Activated CD8-positive, alpha-beta T cell treated with anti-CD3 and anti-CD28 coated beads for 36 hours (primary cell): ENCODE measurements at places on chromosomes 4 and X. TPM values are rescaled to one million over a fixed set of nuclear protein-coding genes. Genes with fewer than 3 reads are reported as not detected.
A peak's percentile ranks its signal among the peaks of the same experiment; 100 is the strongest.

DNA sequence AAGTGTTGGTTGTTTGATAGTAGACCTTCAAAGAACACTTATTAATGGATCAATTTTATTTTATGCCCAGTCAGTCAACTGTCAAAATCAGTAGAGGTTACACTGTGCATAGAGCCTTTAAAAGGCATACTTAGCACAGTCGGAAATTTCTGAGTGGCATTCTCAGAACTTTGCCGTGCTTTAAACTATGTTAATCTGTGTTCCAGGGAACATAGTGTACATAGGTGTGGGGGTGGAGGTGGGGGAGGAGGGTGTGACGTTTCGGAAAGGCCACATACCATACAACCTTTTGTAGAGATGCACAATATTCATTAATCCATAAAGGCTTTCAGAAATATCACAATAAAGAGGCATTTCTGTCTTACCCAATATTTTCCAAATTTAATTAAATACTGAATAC lies 75.8 kb downstream of the RS1 start:
- no peaks in the 10 kb centered on the region for H3K4me1 ChIP-seq
- DNase-seq = no peak
- no peak overlapping the region for H3K27ac ChIP-seq
- H3K36me3 ChIP-seq = no peaks in the 10 kb centered on the region

OPHN1 gene
- 0.04 TPM for total RNA-seq

PASD1 gene
- not detected for total RNA-seq

GSTCD gene
- total RNA-seq = 16.2 TPM

SHOX gene
- not detected for total RNA-seq

DNA sequence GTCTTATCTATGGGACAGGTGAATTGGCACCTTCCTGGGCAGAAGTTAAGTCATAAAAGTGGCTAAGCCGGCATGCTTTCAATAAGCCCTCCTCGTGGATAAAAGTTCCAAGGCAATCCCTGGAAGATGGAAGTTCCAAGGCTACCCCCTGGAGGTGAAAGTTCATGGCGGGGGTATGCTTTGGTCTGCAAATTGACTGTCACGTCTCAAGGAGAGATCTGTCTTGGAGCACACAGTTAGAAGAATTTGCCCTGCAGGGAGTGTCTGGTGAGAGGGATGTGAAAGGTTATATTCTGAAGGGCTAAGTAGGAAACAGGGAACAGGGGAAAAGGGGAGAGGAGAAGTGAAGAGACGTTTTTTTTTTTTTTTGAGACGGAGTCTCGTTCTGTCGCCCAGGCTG lies 26.2 kb upstream of the GPR173 start:
- H3K4me1 ChIP-seq = no peaks in the 10 kb centered on the region
- no peaks in the 10 kb centered on the region for H3K36me3 ChIP-seq
- no peak overlapping the region for H3K27ac ChIP-seq
- H3K27me3 ChIP-seq = no peaks in the 10 kb centered on the region
- no peak overlapping the region for H3K4me3 ChIP-seq
- DNase-seq = no peak

DNA sequence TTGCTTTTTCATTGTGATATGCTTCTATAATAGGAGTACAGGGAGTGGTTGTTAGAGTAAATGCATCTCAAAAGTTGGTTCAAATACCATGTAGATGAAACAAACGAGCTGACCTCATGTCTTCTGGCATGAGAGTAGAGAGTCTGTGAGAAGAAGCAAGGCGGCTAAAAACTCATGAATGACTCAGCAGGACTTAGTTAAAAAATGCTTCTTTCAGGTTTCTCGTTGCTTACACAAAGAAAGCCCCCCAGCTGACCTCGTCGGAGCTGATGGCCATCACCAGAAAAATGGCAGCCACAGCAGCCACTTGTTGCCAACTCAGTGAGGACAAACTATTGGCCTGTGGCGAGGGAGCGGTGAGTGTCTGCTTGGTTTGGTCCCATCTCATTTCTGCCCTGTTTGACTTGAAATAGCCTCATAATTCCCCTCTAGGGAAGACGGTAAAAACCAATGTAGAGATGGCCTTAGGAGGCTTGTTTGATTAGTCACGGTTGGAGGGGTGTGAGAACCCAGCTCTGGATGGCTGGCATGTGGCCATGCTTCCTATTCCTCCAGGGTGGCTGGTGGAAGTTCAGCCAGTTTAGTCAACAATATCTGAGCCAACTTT lies 14.5 kb downstream of the AFP start:
- H3K36me3 ChIP-seq = no peaks in the 10 kb centered on the region
- peaks cover 6% of the 10 kb centered on the region for H3K27me3 ChIP-seq

DNA sequence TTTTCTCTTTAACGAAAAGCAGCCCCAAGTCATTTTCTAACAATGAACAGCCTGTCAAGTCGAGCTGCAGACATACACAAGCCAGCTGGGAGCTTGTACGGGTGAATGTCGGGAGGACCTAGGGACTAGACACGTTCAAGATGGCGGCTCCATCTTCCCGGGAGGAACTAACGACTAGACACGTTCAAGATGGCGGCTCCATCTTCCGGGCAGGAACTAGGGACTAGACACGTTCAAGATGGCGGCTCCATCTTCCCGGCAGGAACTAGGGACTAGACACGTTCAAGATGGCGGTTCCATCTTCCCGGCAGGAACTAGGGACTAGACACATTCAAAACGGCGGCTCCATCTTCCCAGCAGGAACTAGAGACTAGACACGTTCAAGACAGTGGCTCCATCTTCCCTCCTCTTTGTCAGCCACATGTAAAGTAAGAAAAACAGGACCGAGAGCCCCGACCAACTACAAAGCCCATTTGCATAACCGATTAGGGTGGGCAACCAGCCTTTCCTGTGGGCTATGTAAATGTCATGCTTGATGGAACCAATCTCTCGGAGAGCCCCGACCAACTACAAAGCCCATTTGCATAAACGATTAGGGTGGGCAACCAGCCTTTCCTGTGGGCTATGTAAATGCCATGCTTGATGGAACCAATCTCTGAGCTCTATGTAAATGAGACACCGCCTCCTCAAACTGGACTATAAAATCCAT lies 175.5 kb downstream of the DHRSX start:
- H3K27me3 ChIP-seq = no peaks in the 10 kb centered on the region
- H3K4me1 ChIP-seq = no peaks in the 10 kb centered on the region
- no peak overlapping the region for H3K27ac ChIP-seq

DNA sequence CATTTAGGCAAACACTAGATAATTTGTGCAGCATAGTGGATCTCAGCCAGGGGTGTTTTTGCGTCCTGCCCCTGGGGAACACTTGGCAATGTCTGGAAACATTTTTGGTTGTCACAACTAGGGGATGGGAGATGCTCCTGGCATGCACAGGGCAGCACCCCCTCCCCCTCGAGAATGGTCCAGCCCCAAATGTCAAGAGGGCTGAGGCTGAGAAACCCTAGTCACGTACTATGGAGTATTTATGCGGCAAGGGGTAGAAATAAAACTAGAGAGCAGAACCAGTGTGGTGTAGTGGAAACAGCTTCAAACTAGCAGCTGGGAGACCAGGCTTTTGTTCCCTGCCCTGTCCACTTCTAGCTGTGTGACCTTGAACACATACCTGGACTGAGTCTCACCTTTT lies 38.2 kb upstream of the CLCN4 start:
- DNase-seq = no peak
- peaks cover 11% of the 10 kb centered on the region for H3K36me3 ChIP-seq
- no peaks in the 10 kb centered on the region for H3K27me3 ChIP-seq
- peaks cover 48% of the 10 kb centered on the region for H3K4me1 ChIP-seq
- peak overlapping the region; percentile 59 for H3K27ac ChIP-seq

LRIT3 gene
- total RNA-seq = 0.16 TPM

SPARCL1 gene
- not detected for total RNA-seq

KCNE5 gene
- total RNA-seq = 0.29 TPM

DNA sequence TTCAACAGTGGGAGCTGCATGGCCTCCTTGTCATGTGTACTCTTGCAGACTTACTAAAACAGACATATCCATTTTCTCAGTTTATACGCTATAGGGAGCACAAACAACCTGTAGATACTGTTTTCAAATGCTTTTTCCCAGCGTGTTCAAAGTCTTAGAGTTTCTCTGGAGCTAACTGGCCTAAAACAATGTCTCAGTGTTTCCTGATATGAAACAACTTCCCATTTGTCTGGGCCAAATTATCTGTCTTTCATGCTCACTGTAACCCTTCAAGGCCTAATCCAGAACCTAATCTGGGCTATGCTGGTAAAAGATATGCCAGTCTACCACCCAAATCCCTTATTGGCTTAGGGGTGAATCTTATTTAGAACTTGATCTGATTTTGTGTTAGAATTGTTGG lies 38.8 kb downstream of the RAB40A start:
- DNase-seq = no peak
- no peaks in the 10 kb centered on the region for H3K4me1 ChIP-seq
- no peaks in the 10 kb centered on the region for H3K27me3 ChIP-seq
- no peak overlapping the region for H3K4me3 ChIP-seq
- no peak overlapping the region for H3K27ac ChIP-seq

DNA sequence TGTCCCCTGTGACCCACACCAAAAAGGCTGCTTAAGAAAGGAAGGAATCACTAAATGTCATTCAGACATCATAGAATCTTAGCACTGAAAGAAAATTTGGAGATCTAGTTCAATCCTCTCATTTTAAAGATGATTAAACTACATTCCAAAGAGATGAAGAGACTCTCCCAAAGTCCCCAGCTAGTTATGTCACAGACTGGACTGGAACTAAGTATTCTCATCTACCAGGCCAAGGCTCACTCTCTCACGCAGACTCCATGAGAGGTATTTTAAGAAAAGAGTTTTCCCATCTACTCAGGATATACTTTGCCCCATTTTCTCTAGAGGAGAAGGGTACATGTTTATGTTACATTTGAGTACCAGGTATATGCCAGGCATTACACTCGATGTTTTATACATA lies 6.9 kb downstream of the FABP2 start:
- no peaks in the 10 kb centered on the region for H3K36me3 ChIP-seq
- no peak overlapping the region for H3K4me3 ChIP-seq
- no peaks in the 10 kb centered on the region for H3K4me1 ChIP-seq
- peaks cover 13% of the 10 kb centered on the region for H3K27me3 ChIP-seq
- H3K27ac ChIP-seq = no peak overlapping the region

CT55 gene
- total RNA-seq = not detected

DNA sequence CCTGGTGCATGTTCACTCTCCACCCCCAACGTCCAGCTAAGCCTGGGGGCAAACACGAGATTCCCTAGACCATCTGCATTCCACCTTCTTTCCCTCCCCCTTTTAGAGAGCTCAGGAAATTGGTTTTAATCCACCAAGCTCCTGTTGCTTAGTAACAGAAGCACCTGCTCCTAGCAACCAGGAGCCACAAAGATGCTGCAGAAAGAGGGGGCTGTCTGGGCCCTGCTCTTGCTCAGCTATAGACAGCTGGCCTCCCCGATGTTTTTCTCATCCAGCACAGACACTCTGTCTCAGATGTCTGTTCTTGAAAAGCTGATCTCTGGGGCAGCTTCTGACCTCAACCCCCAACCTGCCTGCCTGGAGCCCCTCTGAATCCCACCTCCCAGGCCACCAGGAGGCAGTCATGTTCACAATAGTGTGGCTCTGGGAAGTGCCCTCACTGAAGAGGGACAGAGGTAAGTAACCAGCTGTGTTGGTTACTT lies 71.5 kb downstream of the SLC16A2 start:
- no peak overlapping the region for H3K4me3 ChIP-seq
- H3K27me3 ChIP-seq = no peaks in the 10 kb centered on the region
- no peak overlapping the region for H3K27ac ChIP-seq

UBL4A gene
- 46.5 TPM for total RNA-seq

SCOC gene
- 44.6 TPM for total RNA-seq

IL2 gene
- total RNA-seq = 8.9 TPM

FAM184B gene
- total RNA-seq = not detected

DNA sequence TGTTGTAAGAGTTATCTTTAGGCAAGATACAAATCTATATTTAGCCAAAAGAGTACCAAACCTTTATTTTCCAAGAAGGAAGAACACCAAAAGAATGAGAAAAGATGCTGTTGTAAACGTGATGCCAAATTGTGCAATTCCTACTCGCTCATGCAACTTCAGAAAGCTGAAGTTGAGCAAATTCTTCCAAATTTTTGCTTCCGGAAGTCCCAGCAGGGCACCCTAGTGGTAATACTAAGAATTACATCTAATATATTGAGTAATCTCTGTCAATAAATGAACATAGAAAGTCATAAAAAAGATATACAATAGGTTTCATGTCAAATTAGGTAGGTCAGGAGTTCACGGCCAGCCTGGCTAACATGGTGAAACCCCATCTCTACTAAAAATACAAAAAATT lies 36.0 kb upstream of the SMARCAD1 start:
- H3K36me3 ChIP-seq = no peaks in the 10 kb centered on the region
- peaks cover 7% of the 10 kb centered on the region for H3K27me3 ChIP-seq
- no peak overlapping the region for H3K4me3 ChIP-seq
- no peaks in the 10 kb centered on the region for H3K4me1 ChIP-seq

DNA sequence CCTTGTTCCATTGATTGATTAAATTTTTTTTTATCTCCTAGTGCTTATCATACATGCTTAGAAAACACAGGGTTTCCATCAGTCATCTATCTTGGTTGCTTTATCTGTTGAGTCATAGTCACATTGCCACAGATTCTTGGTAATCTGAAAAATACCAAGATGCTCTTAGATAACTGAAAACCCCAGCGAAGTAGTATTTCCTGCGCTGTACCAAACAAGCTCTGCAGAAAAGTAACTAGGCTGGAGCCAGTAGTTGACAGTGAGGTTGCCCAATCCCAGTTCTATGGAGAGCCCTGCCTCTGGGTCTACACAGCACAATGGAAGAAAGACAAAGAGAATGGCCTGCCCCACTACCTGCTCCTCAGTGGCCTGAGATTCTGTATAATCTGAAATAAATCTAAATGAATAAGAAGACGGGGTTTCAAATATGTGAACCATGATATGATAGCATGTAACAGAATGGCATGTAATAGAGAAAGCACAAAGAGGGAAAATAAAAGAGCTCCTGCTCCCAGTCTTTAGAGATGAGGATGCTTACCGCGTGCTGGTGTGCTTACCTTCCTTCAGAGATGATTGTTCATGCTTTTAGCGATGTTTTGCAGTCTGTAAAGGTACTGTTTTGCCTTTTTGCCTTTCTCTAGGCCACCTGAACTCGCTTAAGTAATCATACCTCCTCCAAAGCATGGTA lies 55.3 kb upstream of the RAPGEF2 start:
- H3K27me3 ChIP-seq = peaks cover 19% of the 10 kb centered on the region
- DNase-seq = peak; percentile 12
- H3K27ac ChIP-seq = no peak overlapping the region
- H3K4me1 ChIP-seq = peaks cover 22% of the 10 kb centered on the region
- H3K4me3 ChIP-seq = no peak overlapping the region

DNA sequence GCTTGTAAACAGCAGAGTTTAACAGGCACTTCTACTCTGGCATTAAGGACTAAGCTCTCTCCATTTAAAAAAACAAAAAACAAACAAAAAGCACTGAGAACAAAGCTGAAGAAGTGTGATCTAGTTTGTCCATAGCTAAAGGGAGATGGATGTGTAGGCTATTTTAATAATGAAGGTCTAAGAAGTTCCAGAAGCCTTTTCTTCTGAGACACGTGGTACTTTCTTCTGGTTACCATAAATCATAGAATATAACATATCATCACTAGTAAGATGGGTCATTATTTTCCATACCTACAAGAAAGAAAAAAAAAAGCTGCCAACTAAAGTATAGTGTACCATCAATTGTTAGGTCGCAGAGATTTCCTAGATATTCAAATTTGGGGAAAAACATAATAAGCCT lies 722 bp upstream of the NBDY start:
- peak overlapping the region; percentile 87 for H3K4me3 ChIP-seq
- peak overlapping the region; percentile 77 for H3K27ac ChIP-seq
- H3K36me3 ChIP-seq = peaks cover 5% of the 10 kb centered on the region
- DNase-seq = no peak
- H3K4me1 ChIP-seq = peaks cover 24% of the 10 kb centered on the region
- H3K27me3 ChIP-seq = no peaks in the 10 kb centered on the region

- peak overlapping the region; percentile 85 for H3K27ac ChIP-seq
- H3K36me3 ChIP-seq = peaks cover 8% of the 10 kb centered on the region
Measured at GRCh38 chr4:15004739-15005301, 2.5 kb downstream of the CPEB2 start.
